Erythroblast (primary cell): ENCODE measurements at places on chromosomes 11 and 22.

DNA sequence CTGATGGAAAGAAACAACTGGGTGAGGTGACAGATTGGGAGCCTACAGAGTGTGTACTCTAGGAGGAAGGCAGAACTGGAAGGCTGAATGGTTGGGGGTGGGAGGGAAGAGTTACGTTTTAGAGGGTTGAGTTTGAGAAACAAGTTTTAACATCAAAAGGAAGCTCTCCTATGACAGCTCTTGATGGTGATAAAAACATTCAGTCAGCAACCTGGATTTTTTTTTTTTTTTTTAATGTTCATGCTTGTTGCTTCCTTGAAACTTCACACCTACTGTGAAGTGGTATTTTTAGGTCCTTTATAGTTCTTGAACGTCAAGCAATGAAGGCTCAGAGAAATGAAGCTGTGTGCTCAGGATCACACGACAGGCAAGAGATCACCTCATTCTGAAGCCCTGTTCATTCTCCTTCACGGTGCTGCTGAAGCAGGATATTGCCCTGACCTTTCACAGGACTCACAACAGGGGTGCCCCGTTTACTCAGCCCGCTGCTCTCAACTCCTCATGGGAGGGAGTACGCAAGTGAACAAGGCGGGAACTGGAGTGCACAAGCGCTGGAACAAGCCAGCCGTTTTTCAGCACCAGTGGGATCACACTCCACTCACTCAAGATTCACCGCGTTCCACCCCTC, 1.6 kb upstream of the TMEM109 start:
- DNase-seq = no peak

- no peak for DNase-seq
Measured at GRCh38 chr11:30282289-30282631, 40.6 kb upstream of the ARL14EP start.

DNA sequence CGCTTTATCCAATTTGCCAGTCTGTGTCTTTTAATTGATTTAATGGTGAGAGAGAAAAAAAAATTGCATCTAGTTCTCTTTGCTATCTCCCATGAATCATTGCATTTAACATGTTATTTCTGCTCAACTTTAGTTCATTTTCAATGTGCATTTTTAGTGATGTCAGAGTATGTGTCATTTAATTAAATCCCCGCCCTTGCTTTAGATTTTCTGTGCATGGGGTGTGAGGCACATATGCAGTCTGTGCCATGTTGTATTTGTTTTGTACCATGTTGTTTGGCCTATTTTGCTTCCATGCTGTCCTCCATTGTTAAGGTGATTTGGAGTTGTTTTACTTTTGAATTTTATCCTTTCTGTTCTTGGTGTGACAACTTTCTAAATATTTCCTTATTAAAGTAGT, 8.3 kb upstream of the NCR3LG1 start:
- DNase-seq = no peak

GRCh38 chr11:3853899-3854659, 1.4 kb upstream of the STIM1 start:
- DNase-seq = peak; percentile 66

- DNase-seq = no peak
Measured at GRCh38 chr11:22703591-22703990, 37.2 kb downstream of the GAS2 start.

DNA sequence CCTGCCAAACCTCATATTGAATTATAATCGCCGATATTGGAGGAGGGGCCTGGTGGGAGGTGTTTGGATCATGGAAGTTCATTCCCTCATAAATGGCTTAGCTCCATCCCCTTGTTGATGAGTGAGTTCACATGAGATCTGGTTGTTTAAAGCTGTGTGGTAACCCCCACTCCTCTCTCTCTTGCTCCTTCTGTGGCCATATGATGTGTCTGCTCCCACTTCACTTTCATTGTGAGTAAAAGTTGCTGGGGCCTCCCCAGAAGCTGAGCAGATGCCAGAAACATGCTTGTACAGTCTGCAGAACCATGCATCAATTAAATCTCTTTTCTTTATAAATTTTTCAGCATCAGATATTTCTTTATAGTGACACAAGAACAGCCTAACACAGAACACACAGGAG, 929.0 kb upstream of the FAT3 start:
- DNase-seq = no peak

DNA sequence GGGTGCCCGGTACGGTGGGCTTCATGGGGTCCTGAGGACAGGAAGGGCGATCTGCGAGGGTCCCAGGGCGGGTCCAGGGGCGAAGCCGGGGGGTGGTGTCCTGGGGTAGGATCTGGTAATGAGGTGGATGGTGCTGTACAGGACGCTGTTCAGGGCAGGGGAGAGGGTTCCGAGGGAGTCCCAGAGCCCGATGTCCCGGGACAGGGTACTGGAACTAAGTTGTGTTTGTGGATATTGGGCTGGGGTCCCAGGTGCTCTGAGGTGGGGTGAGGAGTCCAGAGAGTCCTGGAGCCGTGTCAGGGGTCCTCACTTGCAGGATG, 426 bp downstream of the LZTR1 start:
- no peak for DNase-seq

DNA sequence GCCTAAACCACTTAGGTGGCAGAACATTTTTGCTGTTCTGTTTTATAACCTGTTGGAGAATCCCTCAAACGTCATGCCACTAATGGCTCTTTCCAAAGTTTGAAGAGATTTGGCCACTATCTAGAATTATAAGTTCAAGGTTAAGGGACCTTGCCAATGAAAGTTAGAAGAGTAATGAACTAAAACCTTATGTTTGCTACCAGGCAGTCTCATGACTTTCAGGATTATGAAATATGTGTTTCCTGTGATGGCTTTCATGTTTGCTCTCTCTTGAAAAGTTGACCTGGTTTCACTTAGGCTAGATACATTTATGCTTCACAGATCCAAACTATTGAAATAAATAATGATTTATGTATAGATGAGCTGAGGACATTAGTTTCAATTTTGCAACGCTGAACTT, 340.0 kb downstream of the LRRC4C start:
- DNase-seq = no peak

DNA sequence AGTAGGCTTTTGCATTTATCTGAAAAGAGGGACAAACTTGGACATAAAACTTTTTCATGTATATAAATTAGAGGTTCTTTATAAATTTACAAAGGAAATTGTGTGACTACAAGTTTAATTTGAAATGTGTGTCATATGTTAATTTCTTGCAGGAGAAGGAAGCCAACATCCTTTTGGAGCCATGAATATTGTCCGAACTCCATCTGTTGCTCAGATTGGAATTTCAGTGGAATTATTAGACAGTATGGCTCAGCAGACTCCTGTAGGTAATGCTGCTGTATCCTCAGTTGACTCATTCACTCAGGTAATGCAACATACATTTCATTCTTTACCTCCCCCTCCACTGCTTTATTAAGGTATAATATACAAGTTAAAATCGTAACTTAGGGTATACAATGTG, 35.2 kb downstream of the HIKESHI start:
- no peak for DNase-seq

- DNase-seq = no peak
Measured at GRCh38 chr11:76131671-76132631, 74.4 kb downstream of the WNT11 start.

DNA sequence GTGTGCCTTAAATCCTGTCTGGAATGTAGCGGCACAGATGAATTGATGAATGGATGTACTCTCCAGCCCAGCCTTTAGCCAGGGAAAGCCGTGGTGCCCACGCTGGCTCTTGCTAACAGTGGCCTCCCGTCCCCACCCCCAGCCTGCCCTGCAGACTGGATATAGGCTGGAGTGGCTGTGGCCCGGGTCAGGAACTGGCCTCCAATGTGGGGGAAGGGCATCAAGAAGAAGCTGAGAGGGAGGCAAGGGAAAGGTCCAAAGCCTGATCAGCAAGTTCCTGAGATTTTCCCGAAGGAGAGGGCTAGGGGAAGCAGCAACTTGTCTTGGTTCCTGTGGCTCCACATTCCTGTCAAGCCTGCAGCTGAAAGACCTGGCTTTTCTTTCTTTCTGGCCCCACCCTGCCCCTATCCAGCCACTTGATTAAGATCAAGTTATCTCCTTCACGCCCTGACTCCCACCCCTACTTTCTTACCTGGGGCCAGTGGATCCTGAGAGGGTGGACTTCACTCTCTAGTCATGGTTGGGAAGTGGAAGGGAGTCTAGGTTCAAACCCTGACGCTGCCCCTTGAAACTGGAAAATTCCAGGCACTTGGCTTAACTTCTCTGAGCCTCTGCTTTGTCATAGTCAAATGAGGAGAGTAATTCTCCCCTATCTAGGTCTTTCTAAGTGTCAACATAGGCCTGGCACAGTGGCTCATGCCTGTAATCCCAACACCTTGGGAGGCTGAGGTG, 11.0 kb upstream of the MICALL1 start:
- no peak for DNase-seq

- DNase-seq = peak; percentile 16
Measured at GRCh38 chr11:77726524-77726923, 88.9 kb upstream of the CLNS1A start.

- DNase-seq = no peak
Measured at GRCh38 chr11:8603696-8604077, 9.7 kb upstream of the STK33 start.

- peak; percentile 21 for DNase-seq
Measured at GRCh38 chr11:64801561-64802369, 1.2 kb downstream of the MAP4K2 start.

GRCh38 chr22:21771631-21771976, 36.0 kb upstream of the YPEL1 start:
- DNase-seq = no peak

DNA sequence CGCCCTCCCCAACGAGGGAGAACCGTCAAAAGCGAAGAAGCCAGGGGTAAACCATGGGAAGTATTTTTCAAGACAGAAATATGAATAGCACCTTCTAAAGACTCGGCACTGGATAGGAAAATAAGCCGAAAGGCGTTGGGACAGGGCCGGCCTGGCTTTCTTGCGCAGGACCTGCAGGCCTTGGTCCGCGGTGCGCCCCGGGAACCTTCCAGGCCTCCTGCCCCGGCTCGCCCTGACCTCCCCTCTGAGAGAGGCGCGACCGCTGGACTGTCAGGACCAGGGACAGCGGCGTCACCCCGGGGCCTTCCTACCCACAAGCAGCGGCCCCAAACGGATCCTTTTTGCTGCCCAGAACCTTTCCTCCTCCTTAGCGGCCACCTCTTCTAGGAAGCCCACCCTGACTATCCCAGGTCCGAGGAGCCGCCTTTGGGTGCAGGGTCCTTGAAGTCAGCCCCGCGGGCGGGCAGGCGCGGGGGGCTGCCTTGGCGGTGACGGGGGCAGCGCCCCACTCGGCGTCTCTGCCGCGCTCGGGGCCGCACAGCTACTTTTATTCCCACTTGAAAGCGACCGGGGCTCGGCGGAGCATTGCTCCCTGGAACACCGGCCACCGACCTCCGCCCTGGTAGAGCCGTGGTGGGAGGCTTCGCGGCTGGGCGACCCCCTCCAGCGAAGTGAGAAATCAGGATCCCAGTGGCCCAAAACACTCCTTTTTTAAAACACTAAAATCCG, 650 bp upstream of the MAPK11 start:
- peak; percentile 71 for DNase-seq

GRCh38 chr11:78132475-78132874, 7.0 kb downstream of the ALG8 start:
- DNase-seq = no peak

- no peak for DNase-seq
Measured at GRCh38 chr11:123264431-123264780, 69.4 kb upstream of the CLMP start.

DNA sequence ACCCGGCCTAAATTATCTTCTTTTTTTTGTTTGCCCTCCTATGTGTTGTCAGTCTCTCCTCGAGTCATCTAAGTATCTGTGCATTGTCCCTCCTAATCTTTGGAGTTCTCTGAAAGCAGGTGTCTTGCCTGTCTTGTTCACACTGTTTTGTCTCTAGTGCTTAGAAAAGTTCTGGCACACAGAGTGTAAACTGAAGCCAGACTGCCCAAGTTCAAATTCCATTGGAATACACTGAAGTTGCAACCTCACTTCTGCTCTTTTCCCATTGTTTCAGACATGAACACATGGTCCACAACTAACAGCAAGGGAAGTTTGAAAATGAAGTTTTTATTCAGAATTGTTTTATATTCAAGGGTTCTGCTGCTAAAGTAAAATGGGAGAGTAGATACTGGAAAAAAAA, 38.7 kb downstream of the PAX6 start:
- DNase-seq = no peak

GRCh38 chr22:50192436-50193204, 6.9 kb downstream of the TRABD start:
- no peak for DNase-seq

GRCh38 chr22:37526376-37526775, 7.2 kb upstream of the CARD10 start:
- DNase-seq = no peak

GRCh38 chr11:34512840-34513681, 533 bp downstream of the ELF5 start:
- peak; percentile 47 for DNase-seq

DNA sequence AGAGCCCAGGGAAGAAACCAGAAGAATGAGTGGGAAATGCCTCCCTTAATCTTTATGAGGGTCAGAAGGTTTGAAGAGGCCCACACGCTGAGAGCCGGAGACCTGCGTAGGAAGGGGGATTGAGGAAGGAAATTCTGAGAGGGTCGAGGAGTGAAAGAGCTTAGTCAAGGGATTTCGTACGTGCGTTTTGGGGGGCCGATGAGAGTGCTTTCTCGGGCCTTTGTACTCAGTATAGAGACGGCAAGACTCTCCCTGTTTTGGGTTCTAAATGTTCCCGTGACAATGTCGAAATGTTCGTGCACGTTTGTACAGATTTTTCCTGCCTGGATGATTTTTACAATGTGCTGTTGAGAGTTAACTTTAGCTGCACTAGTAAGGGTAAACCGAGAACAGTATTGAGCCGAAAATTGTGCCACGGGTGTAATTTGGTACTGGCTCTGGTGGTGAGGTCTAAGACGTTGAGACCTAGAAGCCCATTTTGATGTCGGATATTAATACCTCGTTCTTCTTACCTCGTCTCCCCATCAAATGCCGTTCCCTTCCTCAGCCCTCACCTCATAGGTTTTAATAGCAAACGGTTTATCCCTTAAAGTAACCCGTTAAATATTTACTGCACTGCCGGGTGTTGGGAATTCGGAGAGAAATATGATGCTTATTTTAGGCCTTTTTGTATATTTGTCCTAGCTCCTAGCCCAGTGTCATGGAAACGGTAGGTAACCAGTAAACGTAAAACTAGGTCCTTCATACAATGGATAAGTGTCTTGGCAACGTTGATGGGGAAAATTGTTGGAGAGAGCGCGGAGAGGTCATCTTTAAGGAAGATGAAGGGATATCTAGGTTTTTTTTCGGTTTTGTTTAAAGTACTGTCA, 734 bp downstream of the C11orf58 start:
- DNase-seq = peak; percentile 56

DNA sequence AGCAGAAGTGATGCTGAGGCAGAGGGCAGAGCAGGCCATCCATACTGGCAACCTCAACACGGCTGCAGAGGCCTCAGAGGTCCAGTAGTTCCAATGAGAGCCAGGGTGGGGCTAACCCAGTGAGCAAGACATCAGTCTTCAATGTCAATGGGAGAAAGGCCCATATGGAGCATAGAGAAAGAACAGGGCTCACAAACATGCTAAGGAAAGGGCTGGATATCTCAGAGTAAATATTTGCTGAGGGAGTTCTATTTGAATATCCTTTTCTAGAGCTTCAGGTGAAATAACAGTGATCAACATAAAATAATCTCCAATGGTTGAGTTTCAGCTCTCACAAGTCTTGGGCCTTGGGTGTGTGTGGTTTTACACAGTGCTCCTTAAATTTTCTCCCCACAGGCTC, 50.8 kb upstream of the CCDC90B start:
- no peak for DNase-seq
